Fibroblast of skin of right biceps (primary cell): ENCODE measurements at places on chromosomes 7 and 10.

- DNase-seq, result peak; percentile 12
Measured at GRCh38 chr10:42933448-42934340, 143.2 kb upstream of the RET start.

DNA sequence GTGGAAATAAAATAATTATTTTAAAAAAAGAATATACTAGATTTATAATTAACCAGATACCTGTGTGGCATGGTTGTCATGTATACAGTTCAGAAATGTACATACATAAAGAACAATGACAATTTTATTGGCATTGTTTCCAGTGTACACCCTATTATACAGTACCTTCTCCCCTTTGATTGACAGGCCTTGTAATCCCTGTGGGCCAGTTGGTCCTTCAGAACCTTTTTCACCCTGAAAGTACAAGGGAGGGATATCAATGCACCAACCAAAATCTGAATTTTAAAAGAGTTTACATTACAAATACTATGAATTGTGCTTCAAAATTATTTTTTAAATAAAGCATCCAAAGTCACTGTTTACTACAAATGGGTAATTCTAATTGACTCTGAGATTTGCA, 61.2 kb downstream of the COL28A1 start:
- DNase-seq, result no peak

DNA sequence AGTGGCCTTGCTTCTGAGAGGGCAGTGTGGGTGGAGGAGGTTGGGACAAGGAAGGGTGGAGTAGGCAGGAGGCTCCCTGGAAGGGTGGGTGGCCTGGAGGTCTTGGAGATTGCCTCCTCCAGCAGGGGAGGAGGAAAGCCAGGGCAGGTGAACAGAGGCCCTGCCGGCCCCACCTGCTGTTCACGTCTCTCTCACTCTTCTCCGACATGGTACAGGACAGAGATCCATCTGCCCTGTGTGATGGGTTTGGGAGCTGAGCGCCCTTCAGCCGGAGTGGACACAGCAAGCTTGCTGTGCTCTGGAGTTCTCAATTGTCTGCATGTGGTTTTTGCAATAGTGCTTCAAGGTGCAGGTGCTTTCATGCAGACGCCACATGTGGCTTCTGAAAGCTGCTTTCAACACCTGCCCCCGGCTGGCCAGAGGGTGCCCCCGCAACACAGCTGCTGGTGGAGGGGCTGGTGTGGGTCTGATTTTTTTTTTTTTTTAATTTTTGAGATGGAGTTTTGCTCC, 82.8 kb upstream of the GNA12 start:
- DNase-seq, result no peak

- DNase-seq, result no peak
Measured at GRCh38 chr7:156534925-156535324, 105.6 kb upstream of the RNF32 start.

GRCh38 chr7:8037151-8037550, 68.6 kb downstream of the GLCCI1 start:
- peak; percentile 11 for DNase-seq

GRCh38 chr7:140245611-140246105, 68.9 kb upstream of the KDM7A start:
- DNase-seq, result no peak

GRCh38 chr10:77877441-77878344, 48.9 kb downstream of the DLG5 start:
- no peak for DNase-seq

DNA sequence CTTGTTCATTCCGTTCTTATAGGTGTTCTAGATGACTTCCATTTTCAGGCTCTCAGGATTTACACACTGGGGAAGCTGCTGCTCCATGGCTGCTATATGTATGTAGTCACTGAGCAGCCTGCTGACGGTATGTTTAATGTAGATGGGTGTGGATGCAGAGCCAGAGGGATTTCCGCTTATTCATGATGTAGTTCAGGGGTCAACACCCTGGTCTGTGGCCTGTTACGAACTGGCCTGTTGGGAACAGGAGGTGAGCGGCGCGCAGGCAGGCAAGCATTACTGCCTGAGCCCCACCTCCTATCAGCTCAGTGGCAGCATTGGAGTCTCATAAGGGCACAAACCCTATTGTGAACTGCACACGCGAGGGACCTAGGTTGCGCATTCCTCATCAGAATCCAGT, 33.9 kb downstream of the DNAJB6 start:
- DNase-seq, result no peak

DNA sequence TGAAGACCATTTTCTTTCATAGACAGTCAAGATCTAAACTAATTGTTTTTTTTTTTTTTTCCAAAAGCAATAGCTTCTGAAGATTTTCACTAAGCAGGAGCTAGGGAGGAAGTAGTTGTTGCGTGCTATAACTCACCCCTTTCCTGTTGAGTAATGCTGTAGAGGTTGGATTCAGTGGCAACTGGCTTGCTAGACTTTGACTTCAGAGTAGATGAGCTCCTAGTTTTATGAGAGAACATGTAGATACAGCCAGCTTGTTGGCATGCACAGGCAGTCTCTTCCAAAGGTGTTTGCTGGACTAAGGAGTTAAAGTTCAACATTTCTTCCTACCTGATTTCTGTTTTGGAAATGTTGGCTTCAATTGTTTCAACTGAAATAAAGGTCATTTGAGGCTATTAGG, 66.2 kb upstream of the MXI1 start:
- peak; percentile 21 for DNase-seq

DNA sequence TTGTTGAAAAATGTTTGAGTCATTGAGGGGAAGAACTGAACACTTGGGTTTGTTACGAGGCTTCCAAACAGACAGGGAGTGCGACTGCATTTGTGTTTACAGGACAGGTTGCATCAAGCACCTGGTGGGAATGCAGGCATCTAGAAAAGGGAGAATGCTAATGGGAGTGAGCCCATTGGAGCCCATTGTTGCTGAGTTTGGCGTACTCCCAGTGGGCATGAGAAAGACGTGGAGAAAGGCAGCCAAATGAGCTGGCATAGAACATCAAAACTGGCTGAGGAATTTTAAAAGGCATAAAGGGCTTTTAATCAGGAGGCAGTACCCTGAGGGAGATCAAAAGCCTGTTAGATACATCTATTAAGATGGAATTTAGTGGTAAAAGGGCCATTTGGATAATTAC, 171.6 kb upstream of the NPSR1 start:
- no peak for DNase-seq

DNA sequence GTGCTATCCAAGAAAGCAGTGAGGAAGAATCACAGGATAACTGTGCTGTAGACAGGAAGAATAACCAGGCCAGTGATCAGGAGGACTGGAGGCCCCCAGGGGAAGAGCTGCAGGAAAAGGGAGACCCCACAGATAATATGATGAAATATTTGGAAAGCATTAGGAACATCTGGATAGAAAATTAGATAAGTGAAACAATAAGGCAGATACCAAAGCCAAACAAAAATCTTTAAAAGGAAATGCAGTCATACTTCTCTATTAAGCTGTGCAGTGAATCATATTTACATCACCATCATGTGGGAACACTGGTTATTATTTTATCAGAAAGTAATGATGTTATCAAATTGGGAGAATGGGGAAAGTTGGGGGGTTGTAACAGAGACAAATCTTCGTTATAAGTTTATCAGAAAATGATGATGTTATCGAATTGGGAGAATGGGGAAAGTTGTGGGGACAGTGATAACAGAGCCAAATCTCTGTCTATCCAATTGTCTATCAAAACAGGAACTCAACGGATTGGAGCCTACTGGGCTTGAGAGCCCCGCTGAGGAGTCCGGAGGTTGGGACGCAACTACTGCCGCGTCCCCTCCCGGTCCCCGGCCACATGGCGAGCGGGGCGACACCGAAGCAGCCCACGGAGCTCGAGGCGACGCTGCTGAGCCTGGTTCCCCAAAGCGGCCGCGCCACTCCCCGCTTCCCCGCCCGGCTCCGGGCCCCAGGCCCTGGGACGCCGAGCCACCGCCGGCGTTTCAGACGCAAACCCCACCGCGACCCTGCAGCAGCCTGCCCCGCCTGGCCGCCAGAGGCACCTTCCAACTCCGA, 14.0 kb upstream of the RALA start:
- DNase-seq, result peak; percentile 78

GRCh38 chr7:85702348-85702747, 515.5 kb upstream of the SEMA3D start:
- no peak for DNase-seq

GRCh38 chr7:100627238-100627549, 14.2 kb downstream of the TFR2 start:
- DNase-seq, result no peak

- no peak for DNase-seq
Measured at GRCh38 chr10:121355161-121355560, 243.1 kb downstream of the FGFR2 start.

GRCh38 chr7:151655555-151655954, 135.9 kb upstream of the RHEB start:
- no peak for DNase-seq

DNA sequence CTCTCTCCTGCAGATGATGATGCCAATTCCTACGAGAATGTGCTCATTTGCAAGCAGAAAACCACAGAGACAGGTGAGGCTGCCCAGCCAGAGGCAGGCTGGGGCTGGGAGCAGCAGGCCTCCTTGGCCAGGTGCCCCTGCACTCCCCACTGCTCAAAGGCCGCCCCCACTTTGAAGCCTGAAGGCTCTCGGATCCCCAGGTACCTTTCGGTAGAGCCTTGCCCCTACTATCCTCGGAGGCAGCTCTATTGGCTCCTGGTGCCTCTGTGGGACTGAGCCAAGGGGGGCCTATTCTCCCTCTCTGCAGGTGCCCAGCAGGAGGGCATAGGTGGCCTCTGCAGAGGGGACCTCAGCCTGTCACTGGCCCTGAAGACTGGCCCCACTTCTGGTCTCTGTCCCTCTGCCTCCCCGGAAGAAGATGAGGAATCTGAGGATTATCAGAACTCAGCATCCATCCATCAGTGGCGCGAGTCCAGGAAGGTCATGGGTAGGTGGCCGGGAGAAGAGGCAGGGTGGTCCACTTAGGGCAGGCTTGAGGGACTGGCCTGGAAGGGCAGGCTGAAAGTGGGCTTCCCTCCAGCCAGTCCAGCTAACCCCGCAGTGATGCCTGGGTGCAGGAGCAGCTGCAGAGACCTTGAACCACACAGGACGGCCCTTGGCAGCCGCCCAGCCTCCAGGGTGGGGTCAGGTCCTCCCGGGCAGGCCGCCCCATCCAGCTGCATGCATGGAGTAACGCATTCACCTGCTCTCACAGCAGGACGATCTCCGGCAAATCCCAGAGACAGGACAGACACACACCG, 14.1 kb downstream of the LAT2 start:
- DNase-seq, result no peak

- DNase-seq, result no peak
Measured at GRCh38 chr7:32948202-32948601, 9.0 kb upstream of the FKBP9 start.

GRCh38 chr7:134351424-134351823, 34.7 kb upstream of the SLC35B4 start:
- no peak for DNase-seq

DNA sequence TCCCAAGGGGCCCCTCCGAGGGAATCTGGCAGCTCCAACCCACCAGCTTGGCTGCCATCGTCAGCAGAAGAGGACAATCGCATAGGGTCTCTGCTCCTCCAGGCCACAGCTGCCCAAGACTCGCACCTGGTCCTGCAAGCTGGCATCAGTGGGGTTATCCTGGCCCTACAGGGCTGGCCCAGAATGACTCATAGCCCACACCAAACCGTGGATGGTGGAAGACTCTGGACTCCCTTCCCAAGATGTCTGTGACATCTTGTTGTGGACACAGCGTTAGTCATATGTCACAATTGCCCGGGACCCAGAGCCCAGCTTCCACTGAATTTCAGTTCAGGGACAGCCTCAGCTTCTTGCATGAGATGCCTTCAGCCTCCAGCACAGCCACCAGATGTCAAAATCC, 91.5 kb upstream of the CUX1 start:
- no peak for DNase-seq

DNA sequence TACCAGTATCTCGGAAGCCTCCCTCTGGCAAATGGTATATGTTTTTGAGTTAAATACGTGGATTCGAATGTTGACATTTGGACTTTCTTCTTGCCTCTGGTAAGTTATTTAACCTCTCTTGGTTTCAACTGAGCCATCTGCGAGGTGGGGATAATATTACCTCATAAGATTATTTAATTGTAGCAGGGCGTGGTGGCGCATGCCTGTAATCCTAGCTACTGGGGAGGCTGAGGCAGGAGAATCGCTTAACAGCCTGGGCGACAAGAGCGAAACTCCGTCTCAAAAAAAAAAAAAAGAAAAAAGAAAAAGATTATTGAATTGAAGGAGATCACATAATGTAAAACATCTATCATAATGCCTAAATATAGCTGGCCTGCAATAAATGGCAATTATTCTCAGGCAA, 396 bp upstream of the TAF5 start:
- DNase-seq, result peak; percentile 4

GRCh38 chr7:115137816-115138215, 215.9 kb downstream of the MDFIC start:
- no peak for DNase-seq

DNA sequence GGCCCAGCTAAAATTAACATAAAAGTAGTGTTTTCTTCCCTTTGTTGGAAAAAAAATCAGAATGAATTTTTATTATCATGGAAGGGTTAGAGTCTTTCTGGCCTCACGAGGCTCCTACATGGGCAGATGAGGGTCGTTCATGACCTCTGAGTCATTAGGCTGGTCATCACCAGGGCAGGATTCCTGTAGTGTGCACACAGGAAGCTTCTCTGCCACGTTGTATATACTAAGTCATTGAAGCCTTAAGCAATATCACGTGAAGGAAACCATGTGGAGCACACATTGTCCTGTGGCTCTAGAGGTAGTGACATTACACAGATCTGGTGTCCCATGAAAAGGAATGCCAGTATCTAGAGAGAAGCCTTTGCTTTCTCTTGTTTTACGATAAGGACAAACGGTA, 84.7 kb upstream of the C1QL3 start:
- DNase-seq, result peak; percentile 17

- DNase-seq, result no peak
Measured at GRCh38 chr7:71325151-71325550, 193.2 kb downstream of the GALNT17 start.

- DNase-seq, result no peak
Measured at GRCh38 chr10:2576892-2577291, 490.5 kb upstream of the PFKP start.

DNA sequence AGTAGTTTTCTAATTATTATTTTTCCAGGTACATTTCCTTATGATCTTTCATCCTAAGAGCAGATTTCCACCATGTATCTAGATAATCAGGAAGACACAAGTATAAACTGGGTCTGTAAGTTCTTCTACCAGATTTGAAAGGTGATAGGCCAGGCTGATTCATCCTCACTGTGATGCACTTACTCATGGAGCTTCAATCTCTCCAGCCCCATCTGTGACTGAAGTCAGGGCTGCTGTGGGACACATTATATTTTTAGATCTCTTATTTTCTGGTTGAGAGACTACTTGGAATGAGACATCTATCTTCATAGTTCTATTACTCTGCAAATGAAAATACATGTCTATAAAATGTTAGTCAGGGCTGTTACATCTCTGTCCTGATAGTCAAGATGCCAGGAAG, 85.5 kb upstream of the SLC25A13 start:
- peak; percentile 14 for DNase-seq

GRCh38 chr7:47690902-47691558, 109.1 kb upstream of the TNS3 start:
- DNase-seq, result peak; percentile 77

- no peak for DNase-seq
Measured at GRCh38 chr10:88062385-88062784, 199.0 kb downstream of the PTEN start.

GRCh38 chr7:39910108-39910869, 39.8 kb upstream of the CDK13 start:
- peak; percentile 33 for DNase-seq
